ENCODE measurements at places on chromosomes 16 and 17.

DNA sequence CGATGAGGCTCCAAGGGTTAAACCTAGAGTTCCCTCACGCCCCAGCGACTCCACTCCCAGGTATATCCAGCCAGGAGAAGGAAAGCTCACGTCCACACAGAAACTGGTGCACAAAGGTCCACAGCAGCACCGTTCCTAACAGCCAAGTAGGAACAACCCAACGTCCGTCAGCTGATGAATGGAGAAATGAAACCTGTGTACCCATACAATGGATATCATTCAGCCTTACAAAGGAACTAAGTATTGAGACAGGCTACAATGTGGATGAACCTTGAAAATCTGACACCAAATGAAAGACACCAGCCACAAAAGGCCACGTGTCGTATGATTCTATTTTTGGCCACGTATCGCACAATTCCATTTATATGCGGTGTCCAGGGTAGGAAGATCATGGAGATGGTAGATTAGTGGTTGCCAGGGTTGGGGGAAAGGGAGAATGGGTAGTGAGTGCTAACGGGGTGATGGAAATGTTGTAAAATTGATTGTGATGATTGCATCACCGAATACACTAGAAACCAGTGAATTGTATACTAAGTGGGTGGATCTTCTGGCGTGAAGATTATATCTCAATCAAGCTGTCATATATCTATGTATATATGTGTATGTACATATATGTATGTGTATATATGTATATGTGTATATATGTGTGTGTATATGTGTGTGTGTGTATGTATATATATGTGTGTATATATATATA is 30.1 kb downstream of the NLRC3 start:
- DNase-seq, result no peak

DNA sequence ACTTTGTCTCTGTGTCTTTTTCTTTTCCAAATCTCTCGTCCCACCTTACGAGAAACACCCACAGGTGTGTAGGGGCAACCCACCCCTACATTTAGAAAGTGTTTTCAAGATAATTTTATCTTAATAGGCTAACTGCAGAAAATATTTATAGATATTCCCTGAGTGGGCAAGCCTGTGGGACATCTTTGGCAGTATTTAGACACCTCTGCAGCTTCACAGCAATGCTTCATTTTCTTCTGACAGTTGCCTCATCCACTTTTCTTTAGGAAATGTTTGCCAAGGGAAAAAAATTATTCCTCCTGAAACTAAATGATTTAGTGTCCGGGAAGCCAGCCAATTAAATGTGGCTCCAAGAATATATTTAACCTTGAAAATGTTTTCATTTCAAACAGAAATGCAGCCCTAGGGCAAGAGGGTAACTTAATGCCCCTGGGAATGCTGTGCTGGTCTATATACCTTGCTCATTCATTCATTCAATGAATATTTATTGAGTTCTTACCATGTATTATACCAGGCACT is 290.4 kb downstream of the ABCC12 start:
- no peak for DNase-seq

GRCh38 chr16:4392382-4393239 is 21.0 kb downstream of the VASN start:
- no peak for DNase-seq

DNA sequence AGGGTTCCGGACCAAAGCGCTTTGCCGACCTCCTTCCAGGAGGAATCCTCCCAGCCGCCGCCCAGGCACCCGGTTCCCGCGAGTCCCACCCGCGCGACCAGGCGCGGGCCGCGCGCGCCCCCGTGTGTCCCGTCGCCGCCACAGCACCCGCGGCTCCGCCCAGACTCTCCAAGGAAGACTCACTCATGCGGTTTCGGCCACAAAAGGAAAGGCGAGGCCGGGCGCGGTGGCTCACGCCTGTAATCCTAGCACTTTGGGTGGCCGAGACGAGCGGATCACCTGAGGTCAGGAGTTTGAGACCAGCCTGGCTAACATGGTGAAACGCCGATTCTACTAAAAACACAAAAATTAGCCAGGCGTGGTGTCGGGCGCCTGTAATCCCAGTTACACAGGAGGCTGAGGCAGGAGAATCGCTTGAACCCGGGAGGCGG is 3.5 kb upstream of the PKMYT1 start:
- DNase-seq, result no peak

DNA sequence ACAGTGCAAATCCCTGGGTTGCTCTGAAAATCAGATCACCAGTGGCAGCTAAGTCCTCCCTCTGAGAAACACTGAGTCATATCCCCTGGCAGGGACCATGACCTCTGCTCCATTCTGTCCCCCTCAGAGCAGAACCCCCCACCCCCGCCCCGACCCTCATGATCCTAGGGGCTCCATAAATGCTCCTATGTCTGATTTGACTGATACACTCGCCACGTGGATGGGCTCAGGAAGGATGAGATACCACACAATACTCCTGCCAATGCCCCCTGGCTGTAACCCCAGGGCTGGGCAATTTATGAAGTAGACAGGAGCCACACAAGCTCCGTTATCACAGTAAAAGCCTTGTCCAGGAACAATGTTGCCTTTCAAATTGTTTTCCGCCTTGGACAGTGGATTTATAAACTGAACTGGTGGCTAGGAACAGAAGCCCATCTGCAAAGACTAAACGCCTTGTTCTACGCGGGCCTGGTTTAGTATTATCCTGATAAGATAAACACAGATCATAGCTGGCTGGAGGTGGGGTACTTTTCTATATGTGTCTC is 394.8 kb downstream of the SLC39A11 start:
- DNase-seq, result no peak

DNA sequence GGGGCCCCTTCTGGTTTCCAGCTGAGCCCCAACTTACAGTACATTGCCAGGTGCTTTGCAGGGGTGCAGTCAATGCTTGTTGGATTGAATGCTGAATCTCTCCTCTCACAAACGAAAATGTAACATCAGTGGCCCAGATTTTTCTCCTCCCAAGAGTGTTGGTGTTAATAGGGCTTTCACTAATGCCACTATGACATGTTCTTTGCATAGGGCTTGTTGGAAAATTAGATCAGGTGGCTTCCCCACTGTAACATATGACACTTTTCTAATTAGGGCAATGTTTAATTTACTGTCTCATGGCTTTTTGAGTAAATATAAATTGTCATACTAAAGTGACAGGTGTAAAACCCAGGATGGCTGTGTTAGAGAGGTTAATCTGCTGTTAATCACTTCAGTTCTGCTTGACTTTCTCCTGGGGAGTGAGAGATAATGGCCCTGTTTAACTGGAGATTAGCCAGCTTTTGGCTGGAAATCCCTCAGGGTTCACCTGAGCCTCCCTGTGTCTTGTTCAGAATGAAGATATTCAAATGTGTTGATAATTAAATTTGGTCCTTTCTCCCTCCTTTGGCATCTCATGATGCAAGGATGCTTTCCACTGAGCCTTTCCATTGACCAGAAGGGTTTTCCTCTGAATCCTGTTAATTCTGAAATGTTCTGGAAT is 502.3 kb downstream of the RBFOX1 start:
- DNase-seq, result no peak

DNA sequence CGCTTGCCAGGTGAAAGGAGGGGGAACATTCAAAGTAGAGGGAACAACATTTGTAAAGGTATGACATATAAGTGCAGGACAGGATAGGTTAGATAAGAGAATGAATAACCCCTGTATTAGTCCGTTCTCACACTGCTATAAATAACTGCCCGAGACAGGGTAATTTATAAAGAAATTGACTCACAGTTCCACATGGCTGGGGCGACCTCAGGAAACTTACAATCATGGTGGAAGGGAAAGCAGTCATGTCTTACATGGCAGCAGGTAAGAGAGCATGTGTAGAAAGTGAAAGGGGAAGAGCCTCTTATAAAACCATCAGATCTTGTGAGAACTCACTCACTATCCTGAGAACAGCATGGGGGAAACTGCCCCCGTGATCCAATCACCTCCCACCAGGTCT is 223.8 kb downstream of the SOX9 start:
- DNase-seq, result no peak

GRCh38 chr17:31830971-31831858 is 27.8 kb downstream of the COPRS start:
- DNase-seq, result no peak

DNA sequence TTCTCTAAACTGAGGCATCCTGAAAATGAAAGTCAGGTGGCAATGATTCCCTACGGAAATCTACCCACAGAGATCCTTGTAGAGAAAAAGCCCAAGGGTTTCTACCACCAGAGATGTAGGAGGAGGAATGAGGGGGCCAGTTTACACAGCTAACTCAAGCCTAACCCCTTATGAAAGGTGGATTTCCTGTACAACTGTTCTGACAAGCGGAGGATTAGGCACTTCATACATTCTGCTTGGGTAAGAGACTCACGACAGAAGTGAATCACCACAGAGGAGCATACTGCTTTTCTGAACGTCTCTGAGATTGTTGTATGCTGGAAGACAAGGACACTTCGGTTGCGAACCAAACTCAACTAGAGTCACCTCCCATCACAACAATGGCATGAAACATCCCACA is 72.7 kb downstream of the SMG6 start:
- no peak for DNase-seq

- no peak for DNase-seq
Observed at GRCh38 chr17:10208604-10209193, 10.3 kb upstream of the GAS7 start.

- peak; percentile 65 for DNase-seq
Observed at GRCh38 chr16:56193951-56194726, 2.9 kb downstream of the GNAO1 start.

DNA sequence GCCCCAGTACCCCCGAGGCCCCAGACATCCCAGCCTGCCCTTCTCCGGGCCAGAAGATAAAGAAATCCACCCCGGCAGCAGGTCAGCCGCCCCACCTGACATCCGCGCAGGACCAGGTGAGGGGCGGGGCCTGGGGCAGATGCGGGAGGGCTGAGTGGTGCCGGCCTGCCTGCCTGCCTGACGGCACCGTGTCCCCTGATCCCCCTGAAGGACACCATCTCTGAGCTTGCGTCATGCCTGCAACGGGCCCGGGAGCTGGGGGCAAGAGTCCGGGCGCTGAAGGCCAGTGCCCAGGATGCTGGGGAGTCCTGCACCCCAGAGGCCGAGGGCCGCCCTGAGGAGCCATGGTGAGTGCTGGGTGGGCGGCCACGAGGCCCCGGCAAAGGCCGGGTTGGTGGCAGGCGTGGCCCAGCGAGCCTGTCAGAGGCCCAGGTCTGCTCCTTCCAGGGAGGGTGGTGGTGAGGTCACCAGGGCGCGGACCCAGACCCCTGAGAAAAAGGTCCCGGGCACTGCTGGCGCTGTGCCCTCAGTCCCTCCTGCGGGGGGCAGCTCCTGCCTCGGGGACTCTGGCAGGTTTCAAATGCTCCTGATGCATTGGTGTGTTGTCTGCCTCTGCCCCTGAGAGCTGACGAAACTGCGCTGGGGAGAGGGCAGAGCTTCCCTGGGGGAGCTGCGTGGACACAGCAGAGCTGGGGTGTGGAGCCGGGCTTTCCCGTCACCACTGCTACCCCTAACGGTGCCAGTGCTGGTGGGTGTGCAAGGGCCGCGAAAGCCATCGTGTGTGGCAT is 1.2 kb downstream of the CDT1 start:
- no peak for DNase-seq
